ENCODE measurements at places on chromosomes 6 and 20. TPM values are rescaled to one million over a fixed set of nuclear protein-coding genes. Genes with fewer than 3 reads are reported as not detected.

NFATC2 gene
- total RNA-seq, result under 0.01 TPM

RPP40 gene
- total RNA-seq, result 9.2 TPM

KCNK15 gene
- total RNA-seq, result 0.28 TPM

MUCL3 gene
- not detected for total RNA-seq

HCRTR2 gene
- total RNA-seq, result not detected

SAMHD1 gene
- total RNA-seq, result 39.1 TPM

TULP1 gene
- not detected for total RNA-seq

NKAIN4 gene
- total RNA-seq, result 0.18 TPM

ZSCAN23 gene
- total RNA-seq, result 4.4 TPM

SLC17A2 gene
- total RNA-seq, result not detected
